ENCODE measurements at places on chromosomes 2 and 18. TPM values are rescaled to one million over a fixed set of nuclear protein-coding genes. Genes with fewer than 3 reads are reported as not detected.

Gene OR6B2
- not detected for total RNA-seq

Gene DSG4
- not detected for total RNA-seq

Gene TNFAIP6
- not detected for total RNA-seq

Gene MYO3B
- total RNA-seq: not detected

Gene TEKT4
- not detected for total RNA-seq

Gene AOX1
- 21.0 TPM for total RNA-seq

Gene NDC80
- total RNA-seq: 33.0 TPM

Gene C2orf66
- not detected for total RNA-seq

Gene CHST9
- not detected for total RNA-seq

Measured in mammary microvascular endothelial cell (primary cell).